ENCODE measurements at places on chromosomes 2 and 18. TPM values are rescaled to one million over a fixed set of nuclear protein-coding genes. Genes with fewer than 3 reads are reported as not detected.

DNA sequence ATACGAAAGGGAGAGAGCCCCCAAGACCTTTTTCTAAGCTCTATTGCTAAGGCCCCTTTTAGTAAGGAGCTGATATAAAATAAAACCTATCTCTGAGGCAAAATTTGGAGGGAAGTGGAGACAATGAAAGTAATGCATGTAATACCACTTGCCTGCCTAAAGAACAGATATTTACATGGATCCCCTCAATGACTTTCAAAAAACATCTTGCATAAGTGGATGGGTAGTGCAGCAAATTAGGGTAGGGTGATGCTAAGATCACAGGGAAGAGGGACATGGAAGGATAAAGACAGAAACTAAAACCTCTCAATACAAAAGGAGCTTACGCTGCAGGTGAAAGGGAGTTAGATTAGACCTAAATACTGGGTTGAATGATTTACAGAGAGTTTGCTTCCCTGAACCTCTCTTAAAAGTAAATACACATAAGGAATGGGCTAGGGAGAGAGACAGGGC lies 1.1 kb downstream of the ZNF513 start:
- H3K27ac ChIP-seq = peak overlapping the region; percentile 89
- H3K36me3 ChIP-seq = peaks cover 2% of the 10 kb centered on the region
- peaks cover 28% of the 10 kb centered on the region for H3K4me1 ChIP-seq
- H3K27me3 ChIP-seq = no peaks in the 10 kb centered on the region

DNA sequence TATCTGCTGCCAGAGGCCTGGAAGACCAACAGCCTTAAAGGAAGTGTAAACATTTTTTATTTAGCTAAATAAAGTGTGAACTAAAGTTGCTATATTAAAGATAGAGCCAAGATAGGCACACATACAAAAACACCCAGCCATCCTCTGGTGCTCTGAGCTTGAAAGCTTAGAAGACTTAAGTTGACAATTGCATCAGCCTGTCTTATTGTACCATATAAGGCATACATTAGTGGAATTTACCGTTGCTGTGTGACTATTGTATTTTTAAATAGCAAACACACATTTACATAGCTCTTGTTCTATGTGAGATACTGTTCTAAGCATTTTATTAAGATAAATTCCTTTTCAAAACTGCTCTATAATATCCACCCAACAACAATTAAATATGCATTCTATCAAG lies 736.6 kb upstream of the ZEB2 start:
- no peak overlapping the region for H3K4me3 ChIP-seq
- peaks cover 79% of the 10 kb centered on the region for H3K27me3 ChIP-seq
- H3K4me1 ChIP-seq = peaks cover 4% of the 10 kb centered on the region
- no peak overlapping the region for H3K27ac ChIP-seq
- no peaks in the 10 kb centered on the region for H3K36me3 ChIP-seq
- DNase-seq = no peak

Gene HOXD9
- 1.7 TPM for polyA plus RNA-seq

Gene SPP2
- polyA plus RNA-seq = not detected

Gene FTCDNL1
- 0.44 TPM for polyA plus RNA-seq

Gene CCDC102B
- polyA plus RNA-seq = 15.1 TPM

Data from left lung (tissue), 14 donors.